ENCODE measurements at places on chromosomes 5 and 9.

- DNase-seq: no peak
These were observed 200.1 kb downstream of the GADD45G start for GRCh38 chr9:89804766-89805531.

- no peak for DNase-seq
These were observed 89.6 kb downstream of the EFNA5 start for GRCh38 chr5:107580889-107581820.

GRCh38 chr5:133386662-133387061, 225.7 kb downstream of the FSTL4 start:
- DNase-seq: no peak

GRCh38 chr9:27393054-27393846, 96.3 kb upstream of the EQTN start:
- DNase-seq: no peak

GRCh38 chr5:151285683-151286082, 17.9 kb downstream of the SLC36A3 start:
- DNase-seq: no peak

DNA sequence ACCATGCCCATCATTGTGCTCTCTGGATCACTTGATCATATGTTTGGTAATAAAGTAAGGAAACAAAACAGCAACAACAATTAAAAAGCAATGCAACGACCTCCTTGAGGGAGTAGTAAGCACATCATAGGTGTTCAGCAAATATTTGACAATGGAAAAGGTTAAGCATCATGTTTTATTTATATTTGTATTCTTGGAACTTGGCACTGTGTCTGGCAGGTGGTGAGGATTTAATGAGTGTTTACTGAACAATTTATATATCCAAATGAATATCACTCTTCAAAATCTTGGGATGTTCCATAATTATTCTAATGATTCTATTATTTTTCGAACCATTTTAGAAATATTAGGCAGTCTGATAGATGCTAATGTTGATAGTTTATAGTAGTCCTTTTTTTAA, 6.2 kb downstream of the PIP5K1B start:
- no peak for DNase-seq

GRCh38 chr9:104088416-104088815, 5.7 kb upstream of the SMC2 start:
- no peak for DNase-seq

DNA sequence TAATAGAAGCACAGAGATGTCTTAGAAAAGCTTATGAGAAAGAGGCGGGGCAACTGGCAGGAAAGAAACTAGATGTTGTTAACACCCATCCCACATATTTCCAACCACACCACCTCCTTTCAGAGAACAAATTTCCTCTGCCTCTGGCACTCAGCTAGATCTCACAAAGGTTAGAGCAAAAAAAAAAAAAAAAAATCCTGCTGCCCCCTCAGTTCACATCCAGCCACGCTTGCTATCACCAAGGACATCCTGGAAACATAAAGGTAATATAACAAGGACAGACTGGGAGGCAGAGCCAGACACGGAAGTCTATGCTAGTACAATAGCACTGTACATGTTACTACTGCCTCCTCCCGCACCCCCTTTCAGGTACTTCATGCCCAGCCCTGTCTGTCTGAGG, 238.0 kb upstream of the PTGER4 start:
- no peak for DNase-seq

- no peak for DNase-seq
These were observed 172.9 kb downstream of the GLIS3 start for GRCh38 chr9:4126996-4127395.
